ENCODE measurements at places on chromosomes 1 and 21.

DNA sequence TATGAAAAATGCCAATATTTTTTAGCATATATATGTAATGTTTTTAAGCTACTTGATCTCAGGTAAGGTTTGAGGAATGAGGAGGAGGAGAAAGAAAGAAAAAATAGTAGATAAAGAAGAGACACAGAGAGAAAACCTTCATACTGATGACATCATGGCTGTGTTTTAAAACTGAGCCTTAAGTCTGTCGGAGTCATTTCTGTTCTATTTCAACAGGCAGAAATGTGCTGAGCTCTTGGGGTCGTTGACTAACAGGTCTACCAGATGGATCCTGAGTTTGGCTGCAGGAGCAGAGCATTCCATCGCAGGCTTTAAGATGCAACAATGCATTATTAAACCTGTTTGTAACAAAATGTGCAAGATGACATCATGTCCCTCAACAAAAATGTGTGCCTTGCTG lies 356.0 kb downstream of the TGFB2 start:
- DNase-seq: no peak

- DNase-seq: no peak
Observed at GRCh38 chr1:116510361-116510760, 60.5 kb downstream of the CD58 start.

DNA sequence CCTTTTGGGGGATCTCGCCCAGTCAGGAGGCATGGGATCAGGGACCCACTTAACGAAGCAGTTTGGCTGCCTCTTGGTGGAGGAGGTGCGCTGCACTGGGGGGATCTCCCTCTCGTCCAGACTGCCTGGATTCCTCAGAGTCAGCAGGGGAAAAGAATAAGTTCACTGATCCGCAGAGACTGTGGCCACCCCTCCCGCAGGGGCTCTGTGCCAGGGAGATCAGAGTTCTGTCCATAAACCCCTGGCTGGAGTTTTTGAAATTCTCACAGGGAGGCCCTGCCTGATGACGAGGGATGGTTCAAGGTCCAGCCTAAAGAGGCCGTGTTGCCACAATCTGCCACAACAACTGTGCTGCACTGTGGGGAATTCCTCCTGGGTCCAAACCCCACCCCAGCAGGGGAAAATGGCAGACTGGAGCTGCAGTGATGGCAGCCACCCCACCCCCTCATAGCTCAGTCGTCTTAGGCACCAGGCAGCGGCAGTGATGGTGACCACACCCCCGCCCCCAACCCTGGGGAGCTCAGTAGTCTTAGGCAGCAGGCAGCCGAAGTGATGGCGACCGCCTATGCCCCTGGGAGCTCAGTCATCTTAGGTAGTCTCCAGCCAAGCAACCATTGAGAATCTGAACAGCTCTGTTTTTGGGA lies 273.8 kb upstream of the USP25 start:
- DNase-seq: no peak

GRCh38 chr1:51506537-51506936 lies 12.5 kb downstream of the EPS15 start:
- DNase-seq: no peak

DNA sequence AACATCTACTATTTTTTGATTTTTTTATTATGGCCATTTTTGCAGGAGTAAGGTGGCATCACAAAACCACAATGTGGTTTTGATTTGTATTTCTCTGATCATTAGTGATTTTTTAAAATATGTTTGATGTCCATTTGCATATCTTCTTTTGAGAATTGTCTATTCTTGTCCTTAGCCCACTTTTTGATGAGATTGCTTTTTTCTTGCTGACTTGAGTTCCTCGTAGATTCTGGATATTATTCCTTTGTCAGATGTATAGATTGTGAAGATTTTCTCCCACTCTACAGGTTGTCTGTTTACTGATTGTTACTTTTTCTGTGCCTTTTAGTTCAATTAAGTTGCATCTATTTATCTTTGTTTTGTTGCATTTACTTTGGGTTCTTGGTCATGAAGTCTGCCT lies 375.7 kb downstream of the ST6GALNAC3 start:
- DNase-seq: no peak

DNA sequence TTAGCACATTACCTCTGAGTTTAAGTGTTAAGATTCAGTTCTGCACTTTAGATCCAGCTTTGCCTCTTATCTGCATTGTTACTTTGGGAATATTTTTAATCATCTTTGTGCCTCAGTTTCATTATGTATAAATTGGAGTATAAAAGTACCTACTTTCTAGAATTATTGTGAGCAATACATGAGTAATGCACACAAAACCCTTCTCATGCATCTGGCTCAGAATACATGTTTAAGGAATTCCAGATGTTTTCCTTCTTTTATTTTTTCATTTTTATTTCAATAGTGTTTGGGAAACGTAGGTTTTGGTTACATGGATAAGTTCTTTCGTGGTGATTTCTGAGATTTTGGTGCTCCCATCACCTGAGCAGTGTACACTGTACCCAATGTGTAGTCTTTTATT lies 14.2 kb downstream of the C8A start:
- no peak for DNase-seq

DNA sequence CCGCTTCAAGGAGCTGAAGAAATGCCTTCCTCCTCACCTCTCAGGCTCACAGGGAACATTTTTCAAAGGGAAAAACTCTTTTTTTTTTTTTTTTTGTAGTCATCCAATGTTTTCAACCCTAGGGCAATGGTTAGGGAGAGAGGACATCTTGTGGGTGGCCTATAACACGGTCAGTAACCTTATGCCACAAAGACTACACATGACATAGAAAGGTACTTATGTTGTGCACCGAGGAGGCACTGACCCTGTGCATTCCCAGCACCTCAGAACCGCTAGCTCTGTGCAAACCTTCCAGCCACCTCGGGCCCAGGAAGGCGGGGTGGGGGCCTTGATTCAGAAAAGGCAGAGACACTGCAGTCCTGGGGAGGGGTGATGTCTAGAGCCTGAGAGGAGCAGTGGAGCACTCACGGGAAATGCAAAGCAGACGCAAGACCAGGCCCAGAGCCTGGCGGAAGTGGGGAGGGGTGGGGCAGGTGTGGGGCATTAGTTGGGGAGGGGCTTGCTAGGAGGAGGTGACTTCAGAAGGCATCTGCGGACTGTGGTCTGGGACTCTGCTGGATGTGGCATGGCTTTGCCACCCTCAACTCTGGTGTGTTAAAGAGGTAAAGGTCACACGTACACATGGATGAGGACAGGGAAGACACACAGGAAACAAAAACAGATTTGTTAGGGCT lies 68.6 kb downstream of the MDM4 start:
- no peak for DNase-seq

DNA sequence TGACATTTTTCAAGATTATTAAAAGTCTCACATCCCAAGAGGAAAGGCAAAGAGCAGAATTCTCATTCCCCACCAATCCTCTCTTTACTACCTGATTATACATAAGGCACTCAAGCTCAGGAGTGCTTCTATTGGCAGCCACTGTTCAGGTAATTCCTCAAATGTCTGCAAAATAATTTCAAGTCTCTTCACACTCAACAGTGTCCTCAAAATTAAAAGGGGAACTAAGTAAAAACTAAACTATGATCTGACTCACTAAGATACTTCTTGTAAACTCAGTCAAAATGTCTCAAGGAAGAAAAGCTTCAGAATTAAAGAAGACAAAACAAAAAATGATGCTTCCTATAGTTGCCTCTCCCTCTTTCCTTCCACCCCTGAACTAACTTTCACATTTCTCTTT lies 135.6 kb downstream of the GPATCH2 start:
- no peak for DNase-seq

DNA sequence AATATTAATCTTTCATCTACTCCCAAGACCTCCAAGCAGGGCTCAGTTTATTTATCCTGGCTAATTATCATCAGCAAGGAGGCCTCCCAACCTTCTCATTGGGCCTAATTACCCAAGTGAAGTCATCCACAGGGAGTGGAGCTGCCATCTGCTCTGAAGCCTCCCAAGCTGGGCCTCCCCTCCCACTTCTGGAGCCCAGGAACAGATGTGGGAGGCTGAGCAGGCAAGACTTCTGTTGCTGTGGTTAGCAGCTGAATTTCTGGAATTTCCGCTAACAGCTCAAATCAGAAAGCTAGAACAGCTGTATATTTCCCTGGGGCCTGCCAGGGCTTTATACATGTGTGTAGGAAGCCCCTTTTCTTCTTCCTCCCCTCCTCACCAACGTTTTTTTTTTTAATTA lies 127.5 kb downstream of the UCK2 start:
- DNase-seq: no peak

DNA sequence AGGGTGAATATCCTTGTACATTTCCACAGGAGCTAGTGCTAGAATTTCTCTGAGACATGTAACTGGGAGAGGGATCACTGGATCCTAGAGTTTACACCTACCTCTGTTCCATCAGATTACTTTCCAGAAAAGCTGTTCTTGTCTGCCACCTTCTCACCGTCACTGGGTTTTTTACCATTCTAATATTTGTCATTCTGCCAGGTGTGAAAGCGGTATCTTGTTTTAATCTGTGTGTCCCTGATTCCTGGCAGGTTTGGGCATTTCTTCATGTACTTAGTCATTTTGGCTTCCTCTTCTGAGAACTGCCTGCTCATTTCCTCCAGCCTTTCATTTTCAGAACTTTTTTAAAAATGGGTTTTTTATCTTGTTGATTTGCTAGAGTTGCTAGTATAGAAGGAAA lies 5.1 kb downstream of the PMF1 start:
- DNase-seq: no peak

- no peak for DNase-seq
Observed at GRCh38 chr1:152029144-152029928, 7.5 kb downstream of the S100A11 start.

- DNase-seq: no peak
Observed at GRCh38 chr1:211752317-211752716, 76.9 kb upstream of the NEK2 start.

GRCh38 chr1:78146205-78146771 lies 100.5 kb downstream of the GIPC2 start:
- no peak for DNase-seq

GRCh38 chr1:51063121-51063520 lies 38.9 kb upstream of the C1orf185 start:
- no peak for DNase-seq

- no peak for DNase-seq
Observed at GRCh38 chr1:160580221-160580812, 1.0 kb upstream of the CD84 start.

GRCh38 chr1:72937905-72938304 lies 655.6 kb upstream of the NEGR1 start:
- no peak for DNase-seq

- DNase-seq: no peak
Observed at GRCh38 chr1:3127738-3128137, 58.7 kb downstream of the PRDM16 start.

DNA sequence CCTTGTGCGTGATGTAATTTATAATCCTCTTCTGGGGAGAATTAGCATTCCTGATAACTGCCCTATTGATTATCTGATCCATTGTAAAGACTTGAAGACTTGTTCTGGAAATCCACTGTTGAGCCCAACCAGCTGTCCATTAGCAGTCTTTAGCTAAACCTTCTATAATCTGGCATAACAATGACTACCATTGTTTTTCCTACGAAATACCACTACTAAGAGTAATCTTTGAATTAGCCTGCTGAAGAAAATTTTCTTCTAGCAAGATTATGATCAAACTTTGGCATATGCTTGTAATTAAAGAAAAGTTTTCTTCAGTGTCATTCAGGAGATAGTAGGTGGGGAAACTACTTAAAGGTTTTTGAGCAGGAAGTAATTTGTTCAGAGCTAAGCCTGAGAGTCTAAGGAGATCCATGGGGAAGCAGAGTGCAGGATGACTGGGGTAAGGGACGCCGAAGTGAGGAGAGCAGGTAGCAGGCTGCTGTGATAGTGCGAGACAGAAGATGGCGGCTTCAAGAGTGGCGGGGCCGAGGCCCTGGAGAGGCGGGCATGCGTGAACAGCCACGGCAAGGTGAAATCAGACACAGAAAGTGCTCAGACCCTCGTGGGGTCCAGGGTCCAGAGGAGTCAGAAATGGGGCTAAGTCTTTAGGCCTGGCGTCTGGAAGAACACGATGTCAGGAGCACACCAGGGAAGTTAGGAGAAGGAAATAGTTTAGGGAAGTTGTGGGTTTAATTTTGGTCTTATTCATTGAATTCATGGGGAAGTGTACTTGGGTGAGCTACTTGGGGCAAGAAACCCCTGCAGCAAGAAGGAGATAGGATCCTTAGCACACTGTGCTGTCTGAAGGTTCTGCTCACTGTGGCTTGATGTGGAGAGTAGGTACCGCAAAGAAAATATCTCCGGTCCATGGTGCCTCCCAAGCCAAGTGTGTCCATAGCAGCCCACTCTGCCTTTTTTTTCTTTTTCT lies 112.6 kb upstream of the ADAR start:
- DNase-seq: peak; percentile 16

DNA sequence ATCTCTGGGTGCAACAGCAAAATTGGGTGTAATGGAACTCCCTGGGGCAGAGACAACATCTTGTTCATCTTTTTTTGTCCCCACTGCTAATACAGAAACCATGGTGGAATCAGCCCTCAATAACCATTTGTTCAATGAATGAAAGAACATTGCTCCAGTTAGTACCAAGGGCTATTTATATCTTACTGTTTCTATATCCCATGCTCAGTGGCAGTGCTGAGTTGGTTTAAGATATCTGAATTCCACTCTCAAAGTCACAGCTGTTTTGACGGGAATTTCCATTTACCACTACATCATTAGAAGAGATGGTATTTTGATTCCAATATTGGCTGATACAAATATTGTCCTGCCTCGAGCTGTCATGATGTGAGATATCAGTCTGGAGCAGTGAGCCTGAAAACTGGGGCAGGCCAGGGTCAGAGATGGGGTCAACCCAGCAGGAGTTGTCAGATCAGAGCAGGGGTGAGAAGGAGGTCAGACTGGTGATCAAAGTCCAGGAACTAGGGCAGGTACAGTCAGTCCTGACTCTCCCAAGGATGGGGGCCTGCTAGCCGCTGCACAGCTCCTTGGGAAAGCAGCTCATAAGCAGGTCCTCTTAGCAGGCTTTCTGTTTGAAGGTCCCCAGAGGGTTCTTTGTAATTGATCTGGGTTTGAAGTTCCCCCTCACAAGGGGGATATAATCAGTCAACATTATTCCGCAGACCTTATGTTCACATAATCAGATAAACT lies 5.8 kb upstream of the PHC2 start:
- no peak for DNase-seq

DNA sequence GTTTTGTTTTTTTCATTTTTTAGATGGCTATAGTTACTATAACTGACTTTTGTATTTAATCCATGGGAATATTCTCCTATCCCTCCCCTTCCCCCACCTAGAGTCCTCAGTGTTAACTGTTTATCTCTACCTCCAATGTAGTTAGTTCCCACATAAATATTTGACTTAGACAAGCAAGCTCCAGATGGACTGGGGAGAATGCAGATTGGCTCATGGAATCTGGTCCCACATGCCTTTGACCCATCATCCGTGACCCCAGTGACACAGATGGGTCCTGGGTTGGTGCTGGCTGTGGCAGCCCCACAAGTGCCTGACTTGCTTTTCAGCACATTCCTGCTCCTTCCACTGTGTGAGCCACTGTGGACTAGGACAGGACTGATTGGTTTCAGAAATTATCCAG lies 41.8 kb downstream of the ATP2B4 start:
- no peak for DNase-seq

All from naive B cell (primary cell).